ENCODE measurements at places on chromosomes 3 and 15.

DNA sequence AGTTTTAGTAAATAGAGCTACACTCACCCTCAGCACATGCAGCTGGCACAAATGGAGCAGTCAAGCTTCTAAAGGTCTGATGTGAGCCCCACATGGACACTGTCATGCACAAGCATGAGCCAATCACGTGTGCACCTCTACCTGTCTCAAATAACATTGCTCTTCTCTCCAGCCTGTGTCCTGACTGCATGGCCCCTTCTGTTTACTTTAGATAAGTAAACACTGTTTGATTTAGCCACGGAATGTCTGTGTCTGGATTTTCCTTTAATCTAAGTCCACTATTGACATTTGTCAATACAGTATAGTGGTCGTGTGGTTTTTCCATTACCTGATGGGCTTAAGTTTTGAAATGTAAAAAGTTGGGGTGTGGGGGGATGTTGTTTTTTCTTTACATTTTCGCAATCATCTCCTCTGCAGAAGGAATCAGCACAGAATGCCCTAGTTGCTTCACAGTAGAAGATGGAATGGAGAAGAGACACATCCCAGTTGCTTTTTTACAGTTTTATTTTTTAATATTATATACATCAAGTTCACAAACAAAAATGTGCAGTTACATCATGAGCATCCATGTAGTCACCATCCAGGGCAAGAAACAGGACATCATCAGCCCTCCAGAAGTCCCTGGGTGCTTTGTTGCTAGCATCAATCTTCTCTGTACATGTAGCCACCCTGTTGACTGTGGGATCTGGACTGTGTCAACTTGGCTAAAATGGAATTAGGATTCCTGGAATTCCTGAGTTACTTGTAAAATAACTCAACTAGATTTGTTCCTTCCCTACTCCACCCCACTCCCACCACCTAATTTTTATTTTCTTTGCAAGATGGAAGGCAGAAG lies 146.1 kb downstream of the UACA start:
- DNase-seq, result no peak

GRCh38 chr3:94522488-94522887 lies 459.6 kb downstream of the NSUN3 start:
- no peak for DNase-seq

DNA sequence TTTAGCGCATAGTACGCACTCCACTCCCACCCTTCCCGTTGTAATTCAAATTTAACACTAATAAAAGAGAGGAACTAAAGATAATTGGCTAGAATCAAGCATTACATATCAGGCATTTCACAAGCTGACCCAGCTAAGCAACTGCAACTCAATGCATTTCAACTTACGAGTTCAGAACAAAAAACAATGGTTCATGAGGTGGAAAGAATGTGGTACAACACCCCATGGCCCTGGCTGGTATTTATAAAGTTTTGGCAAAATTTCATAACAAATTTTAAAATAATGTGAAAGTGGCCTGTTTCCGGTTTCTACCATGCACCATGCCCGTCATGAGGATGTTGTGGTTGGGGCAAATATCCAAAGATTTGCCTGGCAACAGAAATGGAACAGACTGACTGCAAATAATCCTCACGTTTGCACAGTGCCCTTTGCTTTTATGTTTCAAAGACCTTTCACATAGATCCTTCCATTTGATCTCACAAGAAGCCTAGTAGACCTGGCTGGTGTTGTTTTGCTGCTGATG lies 455.3 kb upstream of the NR2F2 start:
- no peak for DNase-seq

DNA sequence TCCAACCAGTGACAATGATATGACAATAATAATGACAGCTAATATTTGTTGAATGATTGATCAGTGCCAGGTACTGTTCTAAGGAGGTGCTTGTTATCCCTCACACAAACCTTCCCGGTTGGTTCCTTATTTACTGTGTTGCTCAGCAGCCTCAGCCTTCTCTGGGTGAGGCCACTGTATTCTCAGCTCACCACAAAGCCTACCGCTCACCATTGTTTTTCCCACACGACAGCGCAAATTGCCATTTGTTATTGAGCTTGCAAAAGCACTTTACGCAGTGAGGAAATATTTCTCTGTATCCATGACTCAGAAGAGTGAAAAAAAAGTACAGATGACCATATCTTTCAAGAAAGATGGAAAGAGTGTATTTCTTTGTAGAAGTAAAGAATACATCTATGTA lies 49.5 kb upstream of the PDZRN3 start:
- DNase-seq, result no peak
